ENCODE measurements at places on chromosomes 2 and 18. TPM values are rescaled to one million over a fixed set of nuclear protein-coding genes. Genes with fewer than 3 reads are reported as not detected.

DNA sequence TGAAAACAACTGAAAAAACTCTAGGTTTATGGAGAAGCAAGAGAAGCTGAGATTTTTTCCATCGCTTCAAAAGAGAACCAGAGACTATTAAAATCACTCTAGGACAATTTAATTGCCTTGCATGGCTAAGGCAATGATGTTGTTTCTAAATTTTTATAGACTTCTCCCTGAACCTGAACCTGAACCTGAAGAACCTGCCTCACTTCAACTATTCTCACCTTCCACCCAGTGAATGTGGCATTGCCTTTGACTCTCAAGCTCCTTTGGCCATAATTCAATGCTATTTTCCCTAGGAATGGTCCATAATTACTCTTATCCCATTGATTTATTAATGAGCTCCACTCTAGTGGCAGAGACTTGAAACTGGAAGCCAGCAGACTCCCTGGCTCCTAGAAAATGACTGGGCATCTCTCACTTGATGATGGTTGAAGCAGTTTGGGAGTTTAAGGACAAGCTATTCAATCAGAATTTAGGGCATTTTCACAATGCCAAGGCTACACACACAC lies 303.8 kb upstream of the UBE2E3 start:
- DNase-seq: no peak

AKAIN1 gene
- not detected for total RNA-seq

DNA sequence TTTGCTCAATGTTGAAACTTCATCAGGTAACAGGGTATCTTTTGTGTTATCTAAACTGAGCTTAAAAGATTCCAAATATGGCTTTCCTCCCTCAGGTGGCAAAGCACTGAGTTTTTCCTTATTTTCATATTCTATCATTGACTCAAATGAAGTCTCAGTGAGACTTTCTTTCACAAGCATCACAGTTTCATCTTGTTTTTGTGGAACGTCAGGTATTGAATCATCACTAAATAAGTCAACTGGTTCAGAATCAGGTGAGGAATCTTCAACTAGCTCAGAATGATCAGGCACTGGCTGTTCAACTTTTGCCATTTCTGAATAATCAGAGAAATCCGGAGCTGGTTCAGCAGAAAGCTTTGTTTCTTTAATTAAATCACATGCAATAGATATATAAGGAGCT lies 24.6 kb downstream of the RTN4 start:
- DNase-seq: no peak

GRCh38 chr18:35371412-35372195 lies 5.5 kb downstream of the ZNF396 start:
- DNase-seq: no peak

DNA sequence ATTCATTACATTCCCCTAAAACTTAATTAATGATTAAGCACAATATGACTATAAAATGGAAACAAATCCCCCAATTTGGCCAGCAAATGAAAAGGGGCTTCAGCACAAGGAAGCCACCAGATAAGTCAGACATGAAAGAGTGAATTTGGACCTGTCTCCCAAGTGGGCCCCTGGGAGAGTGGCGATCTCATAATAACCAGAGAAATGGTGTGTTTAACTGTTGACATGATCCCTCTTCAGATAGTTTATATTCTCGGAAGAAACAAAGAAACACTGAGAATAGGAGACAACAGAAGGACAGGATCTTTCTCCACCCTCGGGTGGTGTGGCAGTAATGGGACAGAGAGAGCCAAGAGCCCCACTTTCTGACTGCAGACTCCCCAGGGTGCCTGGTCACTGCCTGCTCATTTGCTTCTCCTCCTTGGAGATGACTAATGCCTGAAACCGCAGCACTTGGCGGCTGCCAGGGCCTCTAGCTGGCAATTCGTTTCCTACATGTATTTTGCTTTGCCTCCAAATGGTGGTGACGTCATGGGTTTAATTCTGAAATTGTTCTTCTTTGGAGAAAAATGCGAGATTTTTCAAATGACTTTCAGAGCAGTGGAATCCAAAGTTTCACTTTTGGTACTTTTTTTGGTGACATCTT lies 46.4 kb upstream of the SPP2 start:
- no peak for DNase-seq

GKN1 gene
- not detected for total RNA-seq

DYNC1I2 gene
- 54.2 TPM for total RNA-seq

HSPE1 gene
- total RNA-seq: 180 TPM

DNA sequence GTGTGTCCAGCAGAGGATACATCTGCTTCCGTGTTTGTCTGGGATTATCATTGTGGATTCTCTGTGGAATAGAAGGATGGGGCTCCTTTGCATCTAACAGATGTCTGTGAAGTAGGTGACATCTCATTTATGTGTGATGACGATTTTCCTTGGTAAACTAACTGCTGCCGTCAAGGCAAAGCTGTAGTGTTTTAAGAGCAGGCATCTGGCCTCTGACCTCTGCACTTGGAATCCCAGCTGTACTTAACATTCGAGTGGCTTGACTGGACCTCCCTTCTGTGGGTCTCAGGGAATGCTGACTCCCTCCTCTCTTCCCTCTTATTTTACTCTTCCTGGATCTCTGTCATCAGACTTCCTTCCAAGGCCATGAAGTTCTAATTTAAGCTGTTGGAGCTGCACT lies 56.4 kb downstream of the DCDC2C start:
- DNase-seq: no peak

CYP27C1 gene
- not detected for total RNA-seq

PTPN2 gene
- 53.0 TPM for total RNA-seq

DNA sequence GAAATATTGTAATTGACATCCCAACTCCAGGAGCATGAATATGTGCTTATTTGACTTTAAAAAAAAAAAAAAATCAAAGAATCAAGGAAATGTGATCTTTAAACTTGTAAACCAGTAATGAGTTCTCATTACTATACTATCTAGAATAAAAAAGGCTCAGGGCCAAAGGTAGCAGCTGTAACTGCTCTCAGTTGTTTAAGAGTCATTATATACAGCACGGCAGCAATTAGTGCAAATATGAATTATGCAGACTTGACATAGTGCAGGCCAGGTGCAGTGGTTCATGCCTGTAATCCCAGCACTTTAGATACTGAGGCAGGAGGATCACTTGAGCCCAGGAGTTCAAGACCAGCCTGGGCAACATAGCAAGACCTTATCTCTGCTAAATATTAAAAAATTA lies 125.7 kb upstream of the TTC39C start:
- DNase-seq: no peak

TMEFF2 gene
- total RNA-seq: not detected

DNA sequence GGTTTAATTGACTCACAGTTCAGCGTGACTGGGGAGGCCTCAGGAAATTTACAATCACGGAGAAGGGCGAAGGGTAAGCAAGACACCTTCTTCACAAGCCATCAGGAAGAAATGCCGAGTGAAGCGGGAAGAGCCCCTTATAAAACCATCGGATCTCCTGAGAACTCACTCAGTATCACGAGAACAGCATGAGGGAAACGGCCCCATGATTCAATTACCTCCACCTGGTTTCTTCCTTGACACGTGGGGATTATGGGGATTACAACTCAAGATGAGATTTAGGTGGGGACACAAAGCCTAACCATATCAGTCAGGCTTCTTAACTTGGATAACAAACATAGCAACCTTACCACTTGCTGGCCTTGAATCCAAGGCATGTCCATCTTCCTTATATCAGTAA lies 289.0 kb upstream of the STON1 start:
- no peak for DNase-seq

IHH gene
- total RNA-seq: not detected

DNA sequence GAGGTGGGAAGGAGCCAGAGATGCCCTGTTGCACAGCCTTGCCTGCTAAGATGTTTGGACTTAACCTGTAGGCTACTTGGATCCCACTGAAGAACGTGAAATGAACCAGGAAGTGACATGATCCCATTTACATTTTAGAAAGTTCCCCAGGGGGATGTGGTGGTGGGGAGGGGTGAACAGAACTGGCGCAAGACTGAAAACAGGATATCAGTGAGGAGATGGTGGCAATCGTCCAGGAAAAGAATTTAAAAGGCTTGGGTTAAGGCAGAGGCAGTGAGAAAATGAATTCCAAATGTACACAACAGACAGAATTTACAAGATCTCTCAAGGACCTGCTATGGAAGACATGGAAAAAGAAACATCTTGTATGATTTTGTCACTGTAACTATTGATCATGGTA lies 42.3 kb downstream of the SULT1C2 start:
- DNase-seq: no peak

DNA sequence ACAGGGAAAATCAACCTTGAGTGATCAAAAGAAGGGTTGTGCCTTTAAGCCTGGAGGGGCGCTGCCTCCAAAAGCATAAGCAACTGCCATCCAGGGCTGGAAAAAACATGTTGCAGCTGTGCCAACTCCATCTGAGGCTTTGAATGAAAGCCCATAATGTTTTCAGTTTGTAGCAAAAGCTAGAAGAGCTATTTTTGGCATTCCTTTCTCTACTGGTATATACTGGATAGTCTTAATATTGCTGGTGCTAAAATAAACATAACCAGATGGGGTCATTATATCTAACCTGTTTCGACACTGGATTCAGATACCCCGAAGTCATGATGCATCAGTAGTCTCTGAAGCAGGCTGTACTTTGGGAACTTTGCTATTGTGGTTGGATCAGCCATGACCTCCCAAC lies 25.1 kb downstream of the ANXA4 start:
- no peak for DNase-seq

- DNase-seq: no peak
These were observed 38.1 kb downstream of the NAPG start for GRCh38 chr18:10563886-10564285.

CFAP65 gene
- total RNA-seq: not detected

DNA sequence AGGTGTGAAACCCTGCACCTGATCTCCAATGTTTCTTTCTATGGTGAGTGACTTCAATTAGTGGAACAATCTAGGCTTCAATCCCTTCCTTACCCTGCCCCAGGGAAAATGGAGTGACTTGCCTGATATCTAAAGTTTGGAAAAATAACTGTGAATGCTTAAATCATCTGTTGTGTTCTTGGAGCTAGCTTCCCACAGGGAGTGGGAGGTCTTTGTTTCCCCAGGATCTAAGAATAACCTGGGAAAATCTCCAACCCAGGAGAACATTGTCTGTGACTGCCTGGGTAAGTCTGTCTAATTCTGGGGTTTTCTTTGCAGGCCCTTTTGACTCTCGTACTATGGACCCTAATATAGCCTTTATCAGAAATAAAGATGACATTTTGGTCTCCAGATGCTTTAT lies 13.6 kb upstream of the LDAH start:
- no peak for DNase-seq

- no peak for DNase-seq
These were observed 626 bp upstream of the VIT start for GRCh38 chr2:36695746-36696415.

DNA sequence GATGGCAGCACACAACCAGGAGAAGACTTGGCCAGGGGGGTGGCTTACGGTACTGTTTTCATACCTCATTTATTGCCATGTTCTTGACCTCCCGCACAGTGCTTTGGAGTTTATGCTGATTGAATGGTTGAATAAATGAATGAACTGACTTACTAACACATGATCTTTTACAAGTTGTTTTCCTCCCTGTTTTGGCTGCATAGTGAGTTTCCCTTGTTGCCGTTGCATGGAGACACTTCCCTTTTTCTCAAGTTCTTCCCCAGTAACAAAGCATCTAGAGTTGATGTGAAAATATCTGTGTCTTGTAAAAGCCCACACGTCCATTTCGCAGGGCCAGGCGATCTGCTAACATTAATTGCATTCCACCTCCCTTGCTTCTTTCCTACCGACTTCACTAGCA lies 35.7 kb upstream of the RAB1A start:
- DNase-seq: no peak

DNA sequence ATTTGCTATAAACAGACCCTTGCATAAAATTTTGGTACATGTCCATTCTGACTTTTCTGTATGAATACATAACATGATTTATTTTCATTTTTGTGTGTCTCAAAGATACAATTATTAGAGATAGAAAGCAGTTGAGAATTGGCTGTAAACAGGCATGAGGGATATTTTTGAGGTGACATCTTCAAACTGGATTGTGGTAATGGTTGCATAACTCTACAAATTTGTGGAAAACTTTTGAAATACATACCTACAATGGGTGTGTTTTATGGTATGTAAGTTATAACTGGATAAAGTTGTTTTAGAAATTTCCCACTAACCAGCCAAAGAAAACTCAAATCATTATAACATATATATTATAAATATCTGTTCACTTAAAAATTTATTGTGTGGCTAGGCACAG lies 39.6 kb downstream of the GREB1L start:
- no peak for DNase-seq

COLEC11 gene
- 0.74 TPM for total RNA-seq

DNA sequence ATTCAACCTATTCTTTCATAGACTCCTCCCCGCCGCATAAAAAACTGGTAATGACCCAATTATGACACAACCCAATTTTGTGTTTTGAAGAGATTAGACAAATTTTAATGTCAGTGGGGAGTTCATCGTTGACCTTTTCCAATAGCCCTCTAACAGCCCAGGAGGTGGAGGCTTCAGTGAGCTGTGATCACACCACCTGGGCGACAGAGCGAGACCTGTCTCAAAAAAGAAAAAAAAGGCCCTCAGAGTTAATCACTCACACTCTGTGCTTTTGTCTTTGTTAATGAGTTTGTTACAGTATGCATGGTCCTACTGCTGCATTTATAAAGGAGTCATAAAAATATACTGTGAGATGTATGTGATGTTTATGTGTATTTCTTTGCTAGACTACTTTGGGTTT lies 510.6 kb downstream of the CPS1 start:
- DNase-seq: no peak

DNA sequence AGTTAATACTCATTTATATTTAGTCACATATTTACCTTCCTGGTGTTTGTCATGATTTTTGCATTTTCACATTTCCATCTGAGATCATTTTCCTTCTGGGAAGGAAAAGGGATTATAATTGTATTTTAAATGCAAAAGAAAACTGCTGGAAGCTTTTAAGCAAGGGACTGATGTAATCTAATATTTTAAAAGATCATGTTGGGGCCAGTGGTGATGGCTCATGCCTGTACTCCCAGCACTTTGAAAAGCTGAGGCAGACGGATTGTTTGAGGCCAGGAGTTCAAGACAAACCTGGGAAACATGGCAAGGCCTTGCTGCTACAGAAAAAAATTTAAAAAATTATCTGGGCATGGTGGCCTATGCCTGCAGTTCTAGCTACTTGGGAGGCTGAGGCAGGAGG lies 149.0 kb downstream of the MIB1 start:
- DNase-seq: no peak

DNA sequence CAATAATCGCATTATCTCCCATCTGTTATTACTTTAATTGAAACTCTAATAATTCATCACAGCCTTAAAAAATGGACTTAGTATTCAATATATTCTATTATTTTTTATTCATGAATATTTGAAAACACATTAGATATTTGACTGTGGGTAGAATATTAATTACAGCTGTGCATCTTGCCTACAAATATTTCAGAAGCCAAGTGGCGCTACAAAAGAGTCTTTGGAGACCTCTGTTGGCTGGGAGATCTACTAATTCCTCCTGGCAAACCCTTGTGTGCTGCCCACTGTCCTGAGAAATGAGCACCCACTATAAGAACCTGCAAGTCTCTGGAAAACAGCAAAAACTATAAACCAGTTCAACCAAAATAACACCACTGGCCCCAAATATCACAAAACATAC lies 54.5 kb downstream of the PRELID3A start:
- DNase-seq: no peak

- no peak for DNase-seq
These were observed 50.0 kb downstream of the HDLBP start for GRCh38 chr2:241265506-241265905.
